ENCODE measurements at places on chromosomes 13 and 19.

DNA sequence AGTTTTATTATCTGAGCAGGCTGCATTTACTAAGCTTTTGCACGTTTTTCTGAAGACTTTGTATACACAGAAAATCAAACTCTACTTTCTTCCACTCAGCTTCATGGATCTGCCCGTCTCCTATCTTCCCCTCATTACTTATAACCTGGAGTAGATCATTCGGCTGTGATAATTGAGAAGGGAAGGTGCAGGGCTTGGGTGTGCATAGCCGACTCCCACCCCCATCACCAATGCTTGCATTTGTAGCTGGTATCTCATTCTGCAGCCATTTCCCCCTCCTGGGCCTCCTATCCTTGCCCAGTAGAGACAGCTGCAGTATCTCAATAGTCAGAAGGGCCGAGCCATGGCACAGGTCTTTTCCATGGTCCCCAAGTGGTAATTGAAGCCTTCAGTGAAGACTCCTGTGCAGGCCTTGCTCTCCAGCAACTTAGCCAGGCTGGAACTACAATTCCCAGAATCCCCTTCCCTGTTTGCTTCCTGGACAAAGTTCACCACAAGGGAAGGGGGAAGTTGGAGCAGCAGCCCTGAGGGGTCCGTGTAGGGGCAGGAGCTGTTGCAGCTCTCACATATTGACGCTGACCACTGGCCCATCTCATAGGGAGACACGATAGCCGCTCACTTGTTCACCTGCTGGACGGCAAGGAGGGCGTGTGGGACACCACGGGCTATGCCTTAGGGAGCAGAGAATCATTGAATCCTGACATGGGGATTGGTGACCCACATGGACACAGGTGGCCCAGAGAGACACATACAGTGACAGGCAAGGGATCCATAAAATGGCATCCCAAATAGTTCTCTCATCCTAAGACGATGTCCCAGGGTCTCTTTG lies 2.1 kb upstream of the SIGLEC8 start:
- peak; percentile 90 for DNase-seq

GRCh38 chr19:10211691-10212090 lies 16.9 kb upstream of the DNMT1 start:
- DNase-seq: no peak

GRCh38 chr19:40688309-40688708 lies 2.1 kb downstream of the NUMBL start:
- DNase-seq: no peak

GRCh38 chr13:51737609-51738008 lies 66.4 kb downstream of the DHRS12 start:
- DNase-seq: peak; percentile 16

DNA sequence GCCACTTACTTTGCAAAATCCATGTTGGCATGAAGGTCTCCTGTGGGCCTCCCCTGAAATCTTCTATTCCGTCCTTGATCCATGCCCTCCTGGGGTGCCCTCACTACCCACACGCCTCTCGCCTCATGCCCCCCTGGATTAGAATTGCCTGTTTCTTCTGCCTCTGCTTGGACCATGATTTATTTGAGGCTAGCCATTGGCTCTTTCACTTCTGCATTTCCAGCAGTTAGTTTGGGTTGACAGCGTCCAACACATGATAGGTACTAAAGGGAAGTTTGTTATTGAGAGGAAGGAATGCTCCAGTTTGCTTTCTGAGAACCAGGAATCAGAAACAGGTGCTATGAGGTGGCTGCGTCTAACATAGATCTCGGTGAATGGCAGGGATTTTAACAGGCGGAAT lies 30.5 kb upstream of the TPTE2 start:
- DNase-seq: peak; percentile 10

- peak; percentile 62 for DNase-seq
These were observed 31.1 kb downstream of the NFIC start for GRCh38 chr19:3397266-3398022.

- DNase-seq: no peak
These were observed 10.2 kb downstream of the CAPN12 start for GRCh38 chr19:38734176-38734425.

GRCh38 chr19:46815833-46816627 lies 27.6 kb upstream of the SLC1A5 start:
- DNase-seq: no peak

- DNase-seq: no peak
These were observed 31.4 kb downstream of the FBN3 start for GRCh38 chr19:8117991-8118390.

DNA sequence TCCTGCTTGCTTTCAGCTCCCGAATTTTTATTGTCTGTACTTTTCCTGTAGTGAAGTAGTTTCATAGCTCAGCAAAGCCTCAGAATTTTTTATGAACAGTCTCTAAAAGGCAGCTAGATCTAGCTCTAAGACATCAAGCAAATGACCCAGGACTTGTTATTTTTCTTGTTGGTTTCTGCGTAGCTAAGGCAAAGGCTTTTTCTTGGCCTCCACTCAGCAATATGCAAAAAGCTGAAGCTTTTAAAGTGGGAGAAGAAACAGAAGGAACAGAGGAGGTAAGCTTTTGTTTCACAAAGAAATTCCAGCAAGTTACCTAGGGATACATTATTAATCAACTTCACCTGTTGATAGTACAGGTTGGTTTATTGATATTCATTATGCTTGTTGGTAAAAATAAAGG lies 235.9 kb downstream of the PCDH20 start:
- DNase-seq: no peak

DNA sequence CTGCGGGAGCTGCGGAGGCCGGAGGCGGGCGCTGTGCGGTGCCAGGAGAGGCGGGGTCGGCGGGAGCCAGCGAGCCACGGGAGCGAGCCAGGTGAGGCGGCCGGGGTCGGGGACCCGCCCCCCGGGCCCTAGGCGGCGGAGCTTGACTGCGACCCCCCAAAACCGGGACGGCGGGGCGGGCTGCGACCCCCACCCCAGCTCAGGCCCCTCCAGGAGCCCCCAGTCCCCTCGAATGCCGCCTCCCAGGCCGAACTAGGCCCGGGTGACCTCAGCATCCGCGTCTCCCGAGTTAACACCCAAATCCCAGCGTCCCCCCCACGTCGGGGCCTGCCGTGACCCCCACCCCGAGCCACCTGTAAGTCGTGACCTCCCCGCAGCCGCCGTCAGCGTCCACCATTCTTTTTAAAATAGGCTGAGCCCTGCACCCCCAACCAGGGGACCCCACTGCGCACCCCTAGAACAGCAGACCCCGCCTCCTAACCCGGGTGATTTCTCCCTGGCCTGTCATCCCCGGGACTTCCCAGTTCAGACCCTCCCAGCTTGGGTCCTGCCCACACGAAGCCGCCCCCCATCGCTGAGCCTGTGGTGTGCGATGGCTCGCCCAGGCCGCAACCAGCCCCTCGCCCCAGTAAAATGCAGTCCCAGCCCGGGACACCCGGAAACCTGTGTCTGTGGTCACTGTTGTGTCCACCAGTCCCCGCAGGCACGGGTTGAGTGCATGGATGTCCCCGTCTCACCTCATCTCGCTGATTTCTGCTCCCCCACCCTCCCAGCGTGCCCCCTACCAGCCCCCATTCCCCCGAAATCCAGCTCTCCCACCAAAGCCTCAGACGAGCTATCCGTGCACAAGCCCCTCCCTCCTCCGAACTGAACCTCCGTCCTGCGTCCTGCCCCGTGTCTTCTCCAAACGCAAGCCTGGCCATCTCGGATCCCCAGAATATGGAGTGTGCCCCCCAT lies 551 bp downstream of the FZR1 start:
- peak; percentile 47 for DNase-seq

- DNase-seq: no peak
These were observed 177.5 kb downstream of the FOXO1 start for GRCh38 chr13:40488869-40489391.

DNA sequence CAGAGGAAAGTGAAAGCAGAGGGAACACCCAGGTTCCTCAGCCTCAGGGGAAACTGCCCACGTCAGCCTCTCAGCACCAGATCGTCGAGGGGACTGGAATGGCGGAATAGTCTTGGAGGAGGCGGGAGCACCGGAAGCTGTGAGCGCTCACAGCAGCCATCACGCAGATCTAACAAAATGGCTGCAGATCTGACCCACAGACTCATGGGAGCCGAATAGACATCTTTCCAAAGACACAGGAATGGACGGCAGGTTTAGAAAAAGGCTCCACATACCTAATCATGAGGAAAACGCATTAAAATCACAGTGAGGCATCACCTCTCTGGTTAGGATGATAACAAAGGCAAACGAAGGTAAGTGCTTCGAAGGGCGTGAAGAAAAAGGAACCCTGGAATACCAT lies 11.8 kb upstream of the LILRA2 start:
- no peak for DNase-seq

GRCh38 chr13:50437252-50437651 lies 406.2 kb downstream of the DLEU7 start:
- no peak for DNase-seq

DNA sequence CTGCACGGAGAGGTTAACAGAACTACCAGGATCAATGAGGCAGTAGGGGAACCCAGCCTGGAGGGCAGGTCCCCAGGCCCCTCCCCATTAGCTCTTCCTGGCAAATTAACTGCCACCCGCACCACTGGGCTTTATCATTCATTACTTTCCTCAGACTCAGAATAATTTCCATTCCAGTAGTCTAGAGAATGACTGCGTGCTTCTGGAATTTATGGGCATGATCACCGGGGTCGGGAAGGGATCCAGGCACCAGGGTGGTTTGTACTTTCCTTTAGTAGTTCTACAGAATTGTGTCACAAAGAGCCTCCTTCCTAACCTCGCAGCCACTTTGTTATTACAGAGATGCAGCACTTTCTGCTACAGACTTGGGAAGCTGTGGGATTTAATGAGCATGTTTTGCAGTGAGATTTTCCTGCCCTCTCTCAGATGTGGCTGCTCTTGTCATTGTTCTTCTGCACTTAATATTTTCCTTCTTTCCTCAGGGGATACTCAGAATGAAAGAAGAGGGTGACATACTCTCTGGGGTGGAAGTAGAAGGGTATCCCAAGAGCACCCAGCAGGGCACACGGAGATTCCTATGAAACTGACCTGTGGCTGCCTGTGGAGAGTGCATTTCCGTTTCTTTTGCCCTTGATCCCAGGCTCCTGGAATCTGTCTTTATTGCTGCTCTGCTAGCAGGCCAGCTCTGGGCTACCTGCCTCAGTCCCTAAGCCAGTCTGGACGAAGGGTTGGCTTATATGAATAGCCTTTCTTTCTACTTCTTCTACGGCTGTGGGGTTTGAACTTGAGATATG lies 285.0 kb upstream of the SLC10A2 start:
- no peak for DNase-seq

DNA sequence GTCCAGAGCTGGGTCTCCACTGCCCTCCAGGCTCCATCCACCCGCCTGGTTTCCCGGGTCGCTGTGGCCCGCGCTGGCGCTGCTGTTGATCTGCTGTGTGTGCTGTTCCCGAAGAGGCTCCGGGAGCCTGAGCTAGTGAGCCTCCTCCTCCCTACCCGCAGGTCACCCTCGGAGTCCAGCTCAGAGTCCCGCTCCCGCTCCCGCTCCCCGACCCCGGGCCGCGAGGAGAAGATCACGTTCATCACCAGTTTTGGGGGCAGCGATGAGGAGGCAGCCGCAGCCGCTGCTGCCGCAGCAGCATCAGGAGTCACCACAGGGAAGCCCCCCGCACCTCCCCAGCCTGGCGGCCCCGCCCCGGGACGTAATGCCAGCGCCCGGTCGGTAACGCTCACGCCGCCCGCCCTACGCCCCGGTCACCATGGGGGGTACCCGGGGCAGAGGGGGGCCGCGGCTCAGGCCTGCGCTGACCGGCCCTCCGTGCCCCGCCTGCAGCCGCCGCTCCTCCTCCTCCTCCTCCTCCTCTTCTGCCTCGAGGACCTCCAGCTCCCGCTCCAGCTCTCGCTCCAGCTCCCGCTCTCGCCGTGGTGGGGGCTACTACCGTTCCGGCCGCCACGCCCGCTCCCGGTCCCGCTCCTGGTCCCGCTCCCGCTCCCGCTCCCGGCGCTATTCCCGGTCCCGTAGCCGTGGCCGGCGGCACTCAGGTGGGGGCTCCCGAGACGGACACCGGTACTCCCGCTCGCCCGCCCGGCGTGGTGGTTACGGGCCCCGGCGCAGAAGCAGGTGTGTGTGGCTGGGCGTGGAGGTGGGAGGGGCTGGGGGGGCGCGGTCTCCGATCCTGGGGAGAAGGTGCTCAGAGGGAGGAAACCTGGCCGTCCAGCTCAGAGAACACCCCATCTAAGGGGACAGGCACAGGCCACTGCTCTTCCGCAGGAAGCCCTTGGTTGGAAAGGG lies 12.2 kb downstream of the ZNF296 start:
- no peak for DNase-seq

- no peak for DNase-seq
These were observed 1375.6 kb downstream of the EFNB2 start for GRCh38 chr13:105159841-105160240.

- no peak for DNase-seq
These were observed 350.5 kb downstream of the KCNRG start for GRCh38 chr13:50365408-50366391.

- DNase-seq: no peak
These were observed at the start of gene ATP8A2 for GRCh38 chr13:25371875-25372283. ATP8A2 (plus strand) TSS chr13:25371974; CDS start chr13:25372213, 239 bp downstream.

DNA sequence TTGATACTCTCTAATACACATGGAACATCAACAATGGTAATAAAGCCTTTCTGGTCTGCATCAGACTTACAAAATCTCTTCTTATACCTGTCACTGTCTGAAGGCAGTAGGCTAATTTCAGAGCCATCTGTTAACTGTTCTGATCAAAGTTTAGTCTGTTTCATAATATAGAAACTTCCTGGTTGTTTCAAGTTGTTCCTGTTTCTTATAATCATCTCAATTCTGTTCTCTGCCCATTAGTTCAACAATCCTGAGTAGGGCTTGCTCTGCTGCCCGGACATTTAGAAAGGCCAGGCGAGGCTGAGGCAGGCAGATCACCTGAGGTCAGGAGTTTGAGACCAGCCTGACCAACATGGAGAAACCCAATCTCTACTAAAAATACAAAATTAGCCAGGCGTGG lies 5.4 kb upstream of the ZSCAN5A start:
- peak; percentile 51 for DNase-seq

DNA sequence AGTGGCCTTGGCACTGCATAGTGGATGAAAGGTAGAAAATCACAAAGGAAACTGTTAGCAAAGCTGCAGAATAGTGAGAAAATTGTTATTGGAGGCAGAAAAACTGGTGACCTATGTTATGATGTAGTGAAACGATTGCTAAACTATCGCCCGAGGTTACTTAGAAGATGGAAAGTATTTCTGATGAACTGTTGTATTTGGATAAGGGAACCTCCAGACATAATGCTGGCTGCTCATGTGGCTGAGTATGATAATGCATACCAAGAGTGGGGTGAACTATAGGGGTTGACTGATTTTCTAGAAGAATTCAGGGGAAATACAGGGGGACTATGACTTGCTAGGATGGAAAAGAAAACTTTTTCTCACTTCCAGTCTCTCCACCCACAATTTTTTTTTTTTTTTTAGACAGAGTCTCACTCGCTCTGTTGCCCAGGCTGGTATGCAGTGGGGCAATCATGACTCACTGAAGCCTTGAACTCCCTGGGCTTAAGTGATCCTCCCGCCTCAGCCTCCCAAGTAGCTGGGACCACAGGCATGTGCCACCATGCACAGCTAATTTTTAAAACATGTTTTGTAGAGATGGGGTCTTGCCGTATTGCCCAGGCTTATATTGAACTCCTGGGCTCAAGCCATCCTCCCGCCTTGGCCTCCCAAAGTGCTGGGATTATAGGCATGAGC lies 4.4 kb upstream of the EID2 start:
- no peak for DNase-seq
